A549 treated with DMSO at 1 μM for 4 hours (cell line): ENCODE measurements at places on chromosomes 6 and 20. TPM values are rescaled to one million over a fixed set of nuclear protein-coding genes. Genes with fewer than 3 reads are reported as not detected.

Gene LHFPL5
- total RNA-seq = 0.11 to 0.34 TPM (median 0.16 TPM) in 4 of 5 replicates, not detected in the other

Gene ANKRD6
- total RNA-seq = 1.4 to 2.9 TPM (median 2.2 TPM) in 5 replicates

Gene NRSN1
- total RNA-seq = not detected in 5 replicates

Gene CD109
- total RNA-seq = 23.1 to 42.9 TPM (median 32.3 TPM) in 5 replicates

Gene KCNS1
- not detected in 5 replicates for total RNA-seq

Gene SLC35D3
- total RNA-seq = 0.03 to 0.10 TPM (median 0.05 TPM) in 5 replicates

Gene FAM217A
- total RNA-seq = not detected in 5 replicates

Gene GPLD1
- total RNA-seq = 0.84 to 1.1 TPM (median 0.91 TPM) in 5 replicates

Gene RNF8
- 21.0 to 25.9 TPM (median 24.7 TPM) in 5 replicates for total RNA-seq

Gene SLC22A1
- total RNA-seq = 1.2 to 2.7 TPM (median 1.9 TPM) in 5 replicates

Gene PNPLA1
- total RNA-seq = 0.03 TPM in 1 of 5 replicates, not detected in the others

Gene ISM1
- total RNA-seq = 0.16 to 0.71 TPM (median 0.41 TPM) in 5 replicates

Gene SLC12A5
- total RNA-seq = 11.4 to 17.7 TPM (median 12.1 TPM) in 5 replicates

Gene C6orf132
- total RNA-seq = 1.1 to 1.3 TPM (median 1.3 TPM) in 5 replicates

Gene DTNBP1
- total RNA-seq = 10.9 to 14.9 TPM (median 11.6 TPM) in 5 replicates

Gene CPXM1
- total RNA-seq = not detected in 5 replicates

Gene MUC21
- not detected in 5 replicates for total RNA-seq

Gene TULP4
- 5.9 to 9.6 TPM (median 9.2 TPM) in 5 replicates for total RNA-seq

Gene DCDC2
- 3.3 to 4.1 TPM (median 3.8 TPM) in 5 replicates for total RNA-seq

Gene RAB44
- 0.02 to 0.05 TPM (median 0.03 TPM) in 3 of 5 replicates, not detected in the others for total RNA-seq

Gene SYNJ2
- 61.8 to 71.2 TPM (median 68.5 TPM) in 5 replicates for total RNA-seq

Gene MED23
- total RNA-seq = 6.5 to 8.9 TPM (median 7.8 TPM) in 5 replicates

Gene KIF25
- total RNA-seq = 0.06 to 0.07 TPM in 2 of 5 replicates, not detected in the others

Gene SPATA2
- total RNA-seq = 8.0 to 9.6 TPM (median 8.6 TPM) in 5 replicates

Gene SLC25A27
- 0.36 to 1.0 TPM (median 0.87 TPM) in 5 replicates for total RNA-seq

Gene FAM209B
- total RNA-seq = 0.30 to 0.62 TPM (median 0.50 TPM) in 4 of 5 replicates, not detected in the other

Gene ARFGEF3
- total RNA-seq = 0.57 to 0.77 TPM (median 0.67 TPM) in 5 replicates

Gene HLA-F
- 3.9 to 5.1 TPM (median 4.4 TPM) in 5 replicates for total RNA-seq

Gene EYA4
- 9.3 to 13.7 TPM (median 12.8 TPM) in 5 replicates for total RNA-seq

Gene PCMTD2
- 9.9 to 17.4 TPM (median 13.4 TPM) in 5 replicates for total RNA-seq

Gene TFAP2D
- not detected in 5 replicates for total RNA-seq

Gene OR12D1
- total RNA-seq = not detected in 5 replicates

Gene KCNQ5
- total RNA-seq = 1.4 to 2.7 TPM (median 2.0 TPM) in 5 replicates

Gene DUSP15
- 0.61 to 1.5 TPM (median 0.91 TPM) in 5 replicates for total RNA-seq
